ENCODE measurements at places on chromosomes 1 and 21.

GRCh38 chr1:39788758-39789570, at the start of gene BMP8B:
Gene BMP8B (minus strand): TSS chr1:39788865. CDS start chr1:39788485, 380 bp downstream.
- no peak for DNase-seq

GRCh38 chr1:46819335-46819734, 20.5 kb downstream of the CYP4B1 start:
- DNase-seq: no peak

DNA sequence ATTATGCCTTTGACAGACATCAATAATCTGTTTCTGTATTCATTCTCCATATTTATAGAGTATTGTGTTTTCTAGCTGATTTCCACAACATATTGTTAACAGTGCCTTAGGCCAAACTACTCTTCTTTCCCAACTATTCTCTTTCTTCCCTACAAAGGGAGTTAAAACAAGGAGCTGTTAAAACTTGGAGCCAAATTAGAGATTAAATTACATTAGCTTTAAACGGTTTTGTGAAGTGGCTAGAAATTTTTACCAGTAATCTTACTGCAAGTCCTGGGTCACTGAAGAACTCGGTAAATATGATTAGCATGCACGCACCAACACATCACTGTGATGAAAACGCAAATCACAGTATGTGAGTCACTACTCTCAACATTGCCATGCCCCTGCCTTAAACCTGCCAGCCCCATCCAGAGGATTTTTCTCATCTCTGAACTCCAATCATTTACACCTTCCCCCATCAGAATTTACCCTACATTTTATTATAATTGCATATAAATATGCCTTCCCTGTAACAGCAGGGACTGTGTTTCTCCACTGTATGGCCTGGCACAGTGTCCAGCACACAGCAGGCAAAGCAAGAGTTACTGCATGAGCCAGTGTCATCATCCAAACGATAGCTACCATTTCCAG, 1.5 kb upstream of the PRDX6 start:
- DNase-seq: no peak

DNA sequence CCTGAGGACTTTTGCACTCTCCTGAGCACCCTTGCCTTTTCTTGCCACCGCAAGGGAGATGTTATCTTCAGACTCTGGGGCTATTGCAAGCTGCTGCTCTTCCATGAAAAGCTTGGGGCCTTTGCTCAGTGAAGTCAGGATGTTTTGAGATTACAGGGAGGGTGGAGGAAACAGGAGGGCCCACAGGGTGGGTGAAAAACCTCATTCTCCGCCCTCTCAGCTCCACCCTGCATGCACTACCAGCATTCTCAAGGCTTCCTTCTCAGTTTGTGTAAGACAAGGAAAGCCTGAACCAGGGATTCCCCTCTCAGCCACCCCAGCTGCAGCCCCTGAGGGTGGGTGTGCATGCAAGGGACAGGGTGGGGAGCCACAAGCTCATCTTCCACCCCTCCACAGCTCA, 25.8 kb upstream of the ZNF648 start:
- no peak for DNase-seq

- no peak for DNase-seq
Measured at GRCh38 chr1:203342192-203342940, 8.6 kb downstream of the FMOD start.

- DNase-seq: no peak
Measured at GRCh38 chr1:209853676-209854075, 25.9 kb downstream of the UTP25 start.

- DNase-seq: no peak
Measured at GRCh38 chr1:227390525-227390924, 72.2 kb upstream of the CDC42BPA start.

GRCh38 chr1:93662481-93663207, 19.0 kb downstream of the BCAR3 start:
- no peak for DNase-seq

DNA sequence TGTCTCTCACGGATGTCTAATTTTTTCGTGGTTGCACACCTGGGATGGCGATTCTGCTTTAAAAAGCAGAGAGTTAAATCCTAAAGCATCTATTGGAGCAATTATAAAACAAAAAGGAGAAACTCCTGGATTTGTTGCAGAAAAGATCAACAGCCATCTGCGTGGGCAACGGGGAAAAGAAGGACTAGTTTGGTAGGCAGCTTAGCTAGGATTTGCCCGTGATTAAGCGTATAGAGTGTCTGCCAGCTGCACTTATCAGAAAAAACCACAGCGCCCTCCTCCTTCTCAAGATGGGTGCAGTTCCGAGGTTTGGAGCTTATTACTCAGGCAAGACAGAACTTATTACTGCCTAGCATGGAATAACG, 526 bp upstream of the SLC25A24 start:
- no peak for DNase-seq

Data from SIG-M5 (cell line).